ENCODE measurements at places on chromosomes 11 and 22.

DNA sequence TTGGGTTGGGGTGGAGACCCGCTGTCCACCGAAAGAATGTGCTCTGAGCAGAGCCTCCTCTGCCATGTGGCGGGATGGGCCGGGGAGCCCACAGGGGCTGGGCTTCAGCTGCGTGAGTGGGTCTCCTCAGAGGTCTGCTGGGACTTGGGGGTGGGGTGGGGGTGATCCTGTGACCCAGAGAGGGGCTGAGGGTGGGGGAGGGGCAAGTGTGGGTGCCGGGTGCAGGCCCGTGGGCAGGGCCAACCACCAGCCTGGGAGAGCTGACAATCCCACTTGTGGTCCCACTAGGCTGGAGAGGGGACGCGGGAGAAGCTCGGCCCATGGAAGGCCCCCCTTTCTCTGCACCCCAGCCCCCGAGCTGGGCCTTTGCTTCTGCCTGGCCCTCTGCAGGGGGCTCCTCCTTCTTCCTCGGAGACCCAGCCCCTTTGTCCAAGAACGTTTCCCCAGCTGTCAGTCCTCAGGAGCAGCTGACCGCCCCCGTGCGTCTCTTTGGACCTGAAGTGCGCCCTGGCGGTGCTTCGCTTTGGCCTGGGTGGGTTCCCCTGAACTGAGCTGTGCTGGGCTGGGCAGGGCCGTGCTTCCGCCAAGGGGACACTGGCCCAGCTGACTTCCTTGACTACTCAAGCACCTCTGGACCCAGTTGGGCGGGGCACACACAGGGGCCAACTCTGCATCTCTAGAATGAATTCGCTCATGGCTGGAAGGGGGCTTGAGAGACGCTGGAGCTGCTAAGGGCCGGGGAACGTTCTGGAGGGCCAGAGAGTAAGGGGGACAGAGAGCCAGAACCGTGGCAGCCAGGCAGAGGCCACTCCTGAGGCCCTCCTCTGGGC lies 30.2 kb downstream of the OSBPL5 start:
- peak; percentile 87 for DNase-seq

DNA sequence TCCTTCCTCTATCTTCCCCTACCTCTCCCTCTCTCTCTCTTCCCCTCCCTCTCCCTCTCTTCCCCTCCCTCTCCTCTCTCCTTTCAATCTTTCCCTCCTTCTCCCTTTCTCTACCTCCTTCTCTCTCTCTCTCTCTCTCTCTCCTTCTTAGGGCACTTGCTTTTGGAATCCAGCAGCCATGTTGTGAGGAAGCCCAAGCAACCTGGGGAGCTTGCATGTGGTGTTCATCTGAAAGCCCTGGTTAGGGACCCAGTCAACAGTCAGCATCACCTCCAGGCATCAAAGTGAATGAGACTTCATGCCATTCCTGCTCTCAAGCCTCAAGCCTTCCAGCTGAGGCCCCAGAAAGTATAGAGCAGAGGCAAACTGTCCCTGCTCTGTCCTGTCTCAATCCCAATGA lies 65.6 kb upstream of the SHISAL1 start:
- DNase-seq: no peak

GRCh38 chr11:35611741-35612140 lies 6.5 kb upstream of the FJX1 start:
- no peak for DNase-seq

- DNase-seq: no peak
These were observed 26.4 kb downstream of the RTCB start for GRCh38 chr22:32385681-32386080.

DNA sequence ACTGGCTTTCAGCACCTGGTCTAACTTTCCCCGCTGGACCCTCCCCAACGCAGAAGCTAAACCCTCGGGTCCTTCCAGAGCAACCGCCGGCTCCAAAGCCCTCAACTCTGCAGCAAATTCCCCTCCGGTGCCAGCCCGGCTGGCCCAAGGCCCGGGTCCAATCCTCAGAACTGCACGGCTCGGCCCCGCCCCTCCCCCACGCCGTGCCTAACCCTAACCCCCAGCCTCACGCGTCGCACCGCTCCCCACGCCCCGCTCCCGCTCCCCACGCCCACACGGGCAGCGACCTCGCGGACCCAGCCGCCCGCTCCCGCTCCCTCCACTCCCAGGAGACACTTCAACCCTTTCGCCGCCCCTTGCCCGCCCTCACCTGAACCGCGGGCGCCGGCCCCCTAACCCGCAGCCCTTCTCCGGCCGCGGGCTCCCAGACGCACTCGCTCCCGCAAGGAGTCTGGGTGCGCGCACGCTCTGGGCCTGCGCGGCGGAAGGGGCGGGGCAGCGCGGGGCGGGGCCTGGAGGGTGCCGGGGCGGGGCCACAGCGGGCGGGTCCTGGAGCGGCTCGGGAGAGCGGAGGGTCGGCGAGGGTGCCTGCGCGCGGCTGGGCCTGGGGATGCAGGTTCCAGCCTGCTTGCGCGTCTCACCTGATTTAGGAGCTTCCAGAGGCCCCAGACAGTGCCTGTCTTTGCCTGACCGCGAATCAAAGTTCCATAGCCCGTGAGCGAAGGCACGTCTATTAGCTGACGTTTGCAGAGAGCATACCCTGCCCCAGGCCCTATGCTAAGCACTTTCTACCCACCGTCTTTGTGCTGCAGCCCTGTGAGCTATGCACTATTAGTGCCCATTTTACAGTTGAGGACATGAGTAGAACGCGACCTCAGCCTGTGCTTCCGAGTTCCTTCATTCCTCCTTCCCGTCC lies at the start of gene NFRKB:
TSS of gene NFRKB (minus strand) at position 453 of the 916 bp plus-strand sequence. CDS start 2,729 bp downstream, outside the sequence.
- DNase-seq: peak; percentile 96

DNA sequence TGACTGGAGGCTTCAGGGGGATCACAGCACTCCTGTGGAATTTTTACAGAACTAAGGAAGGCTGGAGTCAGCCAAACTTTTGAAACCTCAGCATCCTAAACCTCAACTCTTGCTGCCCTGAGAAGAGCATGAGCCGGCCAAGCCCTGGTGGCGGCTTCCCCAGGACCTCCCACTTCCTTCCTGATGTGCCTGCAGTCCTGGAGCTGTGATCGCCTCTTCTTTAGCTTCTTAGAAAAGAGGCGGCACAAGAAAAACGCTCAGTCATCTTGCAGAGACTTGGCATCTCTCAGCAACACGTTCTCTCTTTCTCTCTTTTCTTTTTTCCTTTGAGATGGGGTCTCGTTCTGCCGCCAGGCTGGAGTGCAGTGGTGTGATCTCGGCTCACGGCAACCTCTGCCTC lies 40.4 kb upstream of the AMPD3 start:
- no peak for DNase-seq
